ENCODE measurements at places on chromosomes 6 and 20.
A peak's percentile ranks its signal among the peaks of the same experiment; 100 is the strongest.

DNA sequence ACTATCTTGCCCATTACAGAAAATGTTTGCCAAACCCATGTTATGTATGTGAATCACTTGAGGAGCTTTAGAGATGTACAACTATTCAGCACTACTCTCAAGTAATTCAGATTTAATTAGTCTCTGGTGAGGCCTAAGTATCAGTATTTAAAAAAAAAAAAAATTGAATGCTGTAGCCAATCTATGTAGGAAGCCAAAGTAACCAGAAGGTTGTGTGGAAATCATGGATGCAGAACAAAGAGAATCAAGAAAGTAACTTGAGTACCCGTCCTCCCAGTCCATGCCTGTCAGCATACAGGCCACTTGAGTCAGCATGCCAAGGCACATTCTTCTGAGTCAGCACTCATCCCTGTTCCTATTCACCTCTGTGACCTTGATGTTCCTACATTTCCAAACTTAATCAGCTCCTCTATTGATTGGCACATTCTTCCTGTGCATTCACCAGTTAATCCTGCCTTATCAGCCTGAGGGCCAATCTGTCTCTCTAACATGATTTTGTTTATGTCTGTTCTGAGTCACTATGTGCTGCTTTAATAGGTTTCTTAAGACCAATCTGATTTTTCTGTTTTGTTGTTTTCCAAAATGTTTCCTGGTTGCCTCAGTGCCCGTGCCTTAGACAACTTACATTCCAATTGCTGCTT is 165.6 kb downstream of the KCNQ5 start:
- DNase-seq = no peak

DNA sequence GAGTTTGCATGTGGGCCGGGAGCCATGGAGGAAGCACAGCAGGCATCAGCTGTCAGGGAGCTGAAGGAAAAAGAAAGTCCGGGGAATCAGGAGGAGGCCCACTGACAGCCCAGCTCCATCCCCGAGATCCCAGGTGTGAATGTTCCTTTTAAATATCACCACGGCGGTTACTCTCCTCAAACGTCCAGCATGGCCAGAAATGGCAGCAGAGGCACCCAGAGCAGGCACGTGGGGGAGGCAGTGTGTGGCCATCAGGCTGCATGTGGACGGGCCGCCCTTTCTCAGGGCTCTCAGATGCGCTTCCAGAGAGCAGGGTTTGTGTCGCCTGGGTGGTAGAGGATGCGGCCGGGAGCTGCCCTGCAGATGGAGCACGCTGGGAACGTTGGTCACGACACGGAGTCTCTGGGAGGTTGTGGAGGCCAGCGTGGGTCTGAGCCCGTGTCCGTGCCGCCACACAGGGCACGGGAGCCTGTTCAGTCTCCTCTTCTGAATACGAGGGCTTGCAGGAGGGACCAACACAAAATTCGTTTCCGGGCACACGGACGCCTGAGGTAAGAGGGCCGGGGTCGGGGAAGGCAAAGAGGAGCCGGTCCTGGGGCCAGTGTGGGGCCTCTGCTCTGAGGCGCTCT is 45.3 kb upstream of the DACT2 start:
- DNase-seq = no peak

GRCh38 chr6:109456710-109457561 is 1.4 kb upstream of the MICAL1 start:
- no peak for DNase-seq

DNA sequence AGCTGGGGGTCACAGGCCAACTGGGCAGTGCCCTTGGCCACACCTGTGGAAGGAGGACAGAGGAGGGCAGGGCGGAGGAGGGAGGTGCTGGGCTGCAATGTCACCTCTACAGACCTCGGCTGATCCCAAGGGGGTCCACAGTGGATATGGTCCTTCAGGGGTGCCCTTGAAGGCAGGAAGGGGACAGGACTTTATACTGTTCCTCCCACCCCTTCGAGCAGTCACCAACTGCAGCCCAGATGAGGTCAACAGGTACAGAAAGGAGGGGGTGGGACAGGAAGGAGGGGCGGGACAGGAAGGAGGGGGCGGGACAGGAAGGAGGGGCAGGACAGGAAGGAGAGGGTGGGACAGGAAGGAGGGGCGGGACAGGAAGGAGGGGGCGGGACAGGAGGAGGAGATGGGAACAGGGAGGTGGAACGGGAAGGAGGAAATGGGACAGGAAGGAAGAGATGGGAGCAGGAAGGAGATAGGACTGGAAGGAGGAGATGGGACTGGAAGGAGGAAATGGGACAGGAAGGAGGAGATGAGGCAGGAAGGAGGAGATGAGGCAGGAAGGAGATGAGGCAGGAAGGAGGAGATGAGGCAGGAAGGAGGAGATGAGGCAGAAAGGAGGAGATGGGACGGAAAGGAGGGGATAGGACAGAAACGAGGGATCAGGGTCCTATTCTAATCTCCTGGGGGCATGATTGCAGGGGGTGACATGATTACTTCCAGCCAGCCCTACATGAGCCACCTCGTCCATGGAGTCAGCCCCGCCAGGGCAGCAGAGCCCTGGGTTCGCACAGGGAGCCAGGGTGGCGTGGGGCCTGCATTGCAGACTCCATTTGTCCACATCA is 19.4 kb upstream of the MRGBP start:
- DNase-seq = no peak

GRCh38 chr6:90229331-90230010 is 67.2 kb downstream of the BACH2 start:
- DNase-seq = no peak

DNA sequence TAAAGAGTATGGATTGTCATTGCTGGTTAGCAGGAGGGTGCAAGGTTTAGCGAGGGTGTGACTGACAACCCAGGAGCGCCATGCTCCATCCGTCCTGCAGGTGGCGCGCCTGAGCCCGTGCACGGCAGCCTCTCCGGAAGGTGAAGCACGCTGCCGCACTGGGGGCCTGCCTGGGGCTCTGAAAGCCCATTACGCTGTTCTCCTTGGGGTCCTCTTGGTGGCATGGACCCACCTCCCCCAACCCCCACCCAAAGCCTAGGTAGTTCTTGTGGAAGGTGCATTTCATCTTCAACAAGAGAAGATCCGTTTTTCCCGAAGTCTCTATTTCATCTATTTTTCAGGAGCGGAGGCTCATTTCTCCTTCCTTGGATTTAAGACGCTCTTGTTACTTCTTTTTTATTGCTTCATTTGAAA is 197.4 kb upstream of the KCNG1 start:
- peak; percentile 31 for DNase-seq

DNA sequence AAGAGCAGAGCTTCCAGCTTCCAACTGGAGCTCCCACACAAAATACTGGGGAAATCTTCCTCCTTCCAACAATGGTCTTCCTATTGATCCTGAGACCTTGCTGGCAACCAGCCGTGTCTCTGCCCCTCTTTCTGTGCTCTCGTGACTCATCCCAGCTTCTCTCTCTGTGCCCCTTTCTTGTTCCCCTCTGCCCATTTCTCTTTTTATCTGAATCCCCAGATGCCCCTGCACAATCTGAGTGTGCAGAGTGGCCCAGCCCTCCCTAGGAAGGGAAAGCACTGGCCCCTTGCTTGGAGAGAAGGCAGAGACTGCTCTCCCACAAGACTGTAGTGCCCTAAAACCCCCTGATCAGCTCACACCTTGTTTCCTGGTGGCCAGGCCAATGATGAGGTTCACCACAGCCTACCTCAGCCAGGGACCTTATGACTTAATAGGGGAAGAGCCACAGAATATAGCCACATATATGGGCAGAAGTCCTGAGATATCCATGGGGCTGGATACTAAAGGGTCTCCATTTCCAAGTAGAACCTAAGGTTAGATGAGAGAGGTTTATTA is 23.1 kb upstream of the MAS1L start:
- no peak for DNase-seq

- DNase-seq = no peak
Measured at GRCh38 chr6:112691289-112691688, 344.2 kb downstream of the RFPL4B start.

DNA sequence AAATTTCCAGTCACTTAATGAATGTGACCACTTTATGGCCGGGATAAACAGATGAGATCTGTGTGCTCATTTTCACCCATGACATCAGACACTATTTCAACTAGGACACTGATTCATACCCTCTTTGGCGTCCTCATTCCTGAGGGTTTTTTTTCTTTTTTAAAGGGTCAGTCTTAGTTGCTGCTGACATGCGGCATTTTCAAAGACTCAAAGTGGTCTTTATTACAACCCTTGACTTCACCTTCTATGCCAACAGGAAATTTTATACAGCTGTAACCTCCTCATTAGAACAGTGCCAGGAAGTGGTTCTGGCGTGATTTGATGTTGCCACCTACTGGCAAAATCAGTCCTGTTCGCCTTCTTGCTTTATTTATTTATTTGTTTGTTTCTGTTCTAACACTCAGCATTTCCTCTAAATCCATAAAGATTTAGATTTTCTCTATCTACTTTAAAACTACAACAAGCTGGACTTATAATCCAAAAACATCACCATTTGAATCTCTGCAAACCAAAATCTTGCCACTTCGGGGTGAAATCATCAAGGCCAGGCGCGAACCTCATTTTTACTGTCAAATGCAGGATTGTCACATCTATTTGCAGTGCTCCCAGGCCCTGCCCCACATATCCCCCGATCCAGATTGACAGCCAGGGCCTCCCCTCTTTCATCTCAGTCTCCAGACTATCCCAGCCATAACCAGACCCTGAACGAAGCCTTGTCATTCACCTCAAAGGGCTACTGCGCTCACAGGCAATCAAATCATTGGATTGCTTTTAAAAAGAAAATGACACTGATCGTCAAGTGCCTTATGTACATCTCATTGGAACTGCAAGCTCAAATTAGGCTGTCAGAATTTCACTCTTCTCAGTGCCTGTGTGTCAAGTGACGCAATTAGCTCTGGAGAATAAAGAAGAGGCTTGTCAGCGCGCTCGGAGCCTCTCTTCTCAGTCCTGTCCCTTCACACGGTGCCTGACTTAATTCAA is 77.5 kb downstream of the C6orf118 start:
- no peak for DNase-seq

- DNase-seq = no peak
Measured at GRCh38 chr20:11769825-11770224, 147.9 kb upstream of the BTBD3 start.

DNA sequence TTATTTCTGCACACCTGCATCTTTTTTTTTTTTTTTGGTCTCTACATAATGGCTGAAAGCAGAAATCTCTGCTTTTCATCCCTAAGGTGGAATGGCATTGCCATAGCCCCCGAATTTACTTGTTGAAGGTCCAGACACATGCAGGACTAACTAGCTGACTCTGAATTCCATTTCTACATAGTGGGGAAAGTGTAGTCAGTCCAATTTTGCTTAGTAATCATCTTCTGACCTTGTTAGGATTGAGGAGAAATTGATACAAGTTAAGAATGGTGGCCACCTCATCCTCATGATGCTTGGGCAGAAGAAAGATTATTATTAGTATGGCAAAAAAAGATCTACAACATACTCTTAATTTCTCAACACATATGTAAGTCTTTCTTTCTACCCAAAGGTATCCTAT is 16.4 kb upstream of the FAM83B start:
- DNase-seq = no peak

Data from stimulated activated CD8-positive, alpha-beta memory T cell treated with anti-CD3 and anti-CD28 coated beads, Interleukin-7, amount 100 ng/mL, for 1 hour (primary cell).